MM.1S (cell line): ENCODE measurements at places on chromosomes 16 and 17.

DNA sequence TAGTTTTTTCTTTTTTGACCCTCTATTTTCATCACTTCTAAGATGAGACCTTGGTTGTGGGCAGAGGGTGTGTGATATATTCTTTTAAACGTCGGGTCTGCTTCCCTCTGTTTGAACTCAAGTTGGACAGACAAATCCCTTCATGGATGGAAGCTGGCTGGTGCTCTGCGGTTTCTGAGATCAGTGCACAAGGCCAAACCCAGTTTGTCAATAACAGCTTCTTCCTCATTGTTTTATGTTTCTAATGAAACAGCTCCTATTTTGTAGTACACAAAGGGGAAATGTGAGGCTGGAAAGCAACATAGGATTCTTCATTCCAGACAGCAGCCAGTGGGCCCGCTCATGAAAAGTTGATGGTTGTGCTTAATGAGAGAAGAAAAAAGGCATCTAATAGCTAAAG is 159.6 kb downstream of the PRKCA start:
- DNase-seq = no peak

DNA sequence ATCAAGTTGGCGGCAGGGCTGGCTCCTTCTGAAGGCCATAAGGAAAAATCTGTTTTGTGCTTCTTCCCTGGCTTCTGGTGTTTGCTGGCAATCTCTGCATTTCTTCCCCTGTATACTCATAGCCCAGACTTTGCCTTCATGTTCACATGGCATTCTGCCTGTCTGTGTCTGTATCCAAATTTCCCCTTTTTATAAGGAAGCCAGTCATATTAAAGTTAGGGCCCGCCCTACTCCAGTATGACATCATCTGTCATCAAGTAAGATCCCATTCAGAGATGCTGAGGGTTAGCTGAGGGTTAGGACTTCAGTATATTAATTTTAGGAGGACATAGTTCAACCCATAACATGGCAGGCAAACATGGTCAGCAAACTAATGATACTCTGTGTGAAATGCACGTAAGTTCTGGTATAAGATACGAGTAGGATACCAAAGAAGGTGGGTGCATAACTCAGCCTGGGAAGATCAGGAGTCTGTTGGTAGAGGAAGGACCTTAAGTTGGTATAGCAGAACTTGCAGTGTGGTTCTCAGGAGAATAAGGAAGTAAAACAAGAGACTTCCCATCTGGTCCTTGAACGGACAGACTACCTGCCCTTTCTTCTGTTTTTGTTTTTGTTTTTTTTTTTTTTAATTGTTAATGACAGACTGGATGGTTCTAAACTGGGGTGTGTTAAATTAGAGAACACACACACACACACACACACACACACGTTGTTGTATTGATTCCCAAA is 13.9 kb downstream of the MAP2K6 start:
- no peak for DNase-seq

- DNase-seq = no peak
Observed at GRCh38 chr16:25988882-25989281, 297.1 kb downstream of the HS3ST4 start.

DNA sequence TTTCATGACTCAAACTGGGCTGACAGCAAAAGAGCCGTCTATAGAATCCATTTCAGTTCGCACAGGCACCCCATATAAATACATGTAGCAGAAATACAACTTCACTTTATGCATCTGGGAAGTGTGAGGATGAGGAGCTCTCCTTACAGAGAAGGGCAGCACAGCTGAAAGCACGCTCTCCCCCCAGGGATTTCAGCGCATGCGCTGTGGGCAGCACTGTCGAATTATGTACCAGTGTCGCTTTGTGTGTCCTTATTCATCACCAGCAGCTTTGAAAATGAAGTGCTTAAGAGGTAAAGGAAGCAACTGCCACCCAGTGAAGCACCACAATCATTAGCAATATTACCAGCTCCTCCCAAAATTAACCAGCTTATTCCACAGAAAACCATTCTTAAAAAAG is 39.9 kb downstream of the CEP95 start:
- no peak for DNase-seq

DNA sequence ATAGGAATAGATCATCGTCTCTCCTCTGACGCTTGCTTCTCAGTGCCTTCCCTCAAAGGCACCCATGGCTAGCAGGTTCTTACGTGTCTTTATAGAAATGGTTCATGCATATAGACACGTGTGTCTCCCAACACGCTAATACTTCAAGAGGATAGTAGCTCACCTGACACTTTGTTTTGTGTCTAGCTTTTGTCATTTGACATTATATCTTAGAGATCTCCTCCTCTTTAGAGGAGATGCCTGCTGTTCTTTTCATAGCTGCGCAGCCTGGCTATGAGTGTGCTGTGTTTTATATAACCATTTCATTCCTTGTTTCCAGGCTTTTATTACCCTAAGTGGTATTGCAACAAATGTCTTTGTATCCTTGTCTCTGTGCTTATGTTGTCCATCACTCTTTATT is 411.7 kb downstream of the CPPED1 start:
- DNase-seq = no peak

GRCh38 chr16:81499576-81500380 is 55.2 kb downstream of the CMIP start:
- no peak for DNase-seq

- DNase-seq = no peak
Observed at GRCh38 chr16:268141-269053, 7.3 kb downstream of the RGS11 start.

DNA sequence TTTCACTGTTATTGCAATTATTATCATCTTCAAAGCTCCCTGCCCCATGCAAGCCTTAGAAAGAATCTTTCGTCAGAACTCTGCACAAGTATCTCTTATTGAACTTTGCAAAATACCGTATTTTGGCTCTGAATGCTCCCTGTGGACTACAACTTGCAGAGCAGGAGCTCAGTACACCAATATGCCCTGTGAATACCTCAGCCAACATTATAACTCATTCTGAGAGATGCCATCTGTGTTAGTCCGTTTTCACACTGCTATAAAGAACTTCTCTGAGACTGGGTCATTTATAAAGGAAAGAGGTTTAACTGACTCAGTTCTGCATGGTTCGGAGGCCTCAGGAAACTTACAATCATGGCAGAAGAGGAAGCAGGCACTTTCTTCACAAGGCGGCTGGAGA is 87.2 kb upstream of the XYLT1 start:
- no peak for DNase-seq

- peak; percentile 81 for DNase-seq
Observed at GRCh38 chr16:67170168-67170948, at the start of gene NOL3. Gene NOL3 (plus strand): TSS chr16:67170538.

- DNase-seq = no peak
Observed at GRCh38 chr17:31052187-31052889, 42.4 kb upstream of the NF1 start.

- DNase-seq = no peak
Observed at GRCh38 chr16:58022601-58023371, 2.8 kb upstream of the MMP15 start.

DNA sequence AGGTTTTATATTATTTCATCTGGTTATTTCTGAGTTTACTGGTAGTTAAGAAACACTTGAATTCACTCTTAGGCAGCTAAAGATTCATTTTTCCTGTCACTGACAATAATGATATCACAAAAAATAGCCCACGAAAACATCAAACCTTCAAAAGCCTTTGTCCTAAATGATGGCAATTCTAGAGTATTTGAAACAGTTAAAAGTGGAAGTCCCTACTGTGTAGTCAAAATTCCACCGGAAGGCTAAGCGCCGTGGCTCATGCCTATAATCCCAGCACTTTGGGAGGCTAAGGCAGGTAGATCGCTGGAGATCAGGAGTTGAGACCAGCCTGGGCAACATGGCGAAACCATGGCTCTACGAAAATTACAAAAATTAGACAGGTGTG is 103.5 kb downstream of the HIC1 start:
- no peak for DNase-seq

DNA sequence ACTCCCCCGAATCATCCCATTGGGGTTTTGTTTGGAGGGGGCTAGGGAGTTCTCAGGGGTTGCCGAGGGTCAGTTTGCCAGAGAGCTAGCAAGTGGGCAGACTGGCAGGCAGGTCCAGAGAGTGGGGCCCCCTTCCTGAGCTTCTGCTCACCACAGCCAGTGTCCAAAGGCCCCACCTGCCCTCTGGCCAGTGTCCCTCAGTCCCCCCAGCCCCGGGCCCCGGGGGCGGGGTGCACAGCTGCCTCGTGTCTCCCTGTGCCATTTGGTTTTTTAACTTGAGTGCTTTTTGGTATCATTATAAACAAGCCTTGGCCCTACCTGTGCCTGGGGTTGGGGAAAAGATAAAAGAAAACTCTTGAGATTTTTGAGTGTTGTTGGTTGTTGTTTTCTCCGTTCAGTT is 91.8 kb downstream of the CCDC182 start:
- DNase-seq = no peak

GRCh38 chr17:55694286-55694910 is 28.3 kb downstream of the TMEM100 start:
- no peak for DNase-seq

DNA sequence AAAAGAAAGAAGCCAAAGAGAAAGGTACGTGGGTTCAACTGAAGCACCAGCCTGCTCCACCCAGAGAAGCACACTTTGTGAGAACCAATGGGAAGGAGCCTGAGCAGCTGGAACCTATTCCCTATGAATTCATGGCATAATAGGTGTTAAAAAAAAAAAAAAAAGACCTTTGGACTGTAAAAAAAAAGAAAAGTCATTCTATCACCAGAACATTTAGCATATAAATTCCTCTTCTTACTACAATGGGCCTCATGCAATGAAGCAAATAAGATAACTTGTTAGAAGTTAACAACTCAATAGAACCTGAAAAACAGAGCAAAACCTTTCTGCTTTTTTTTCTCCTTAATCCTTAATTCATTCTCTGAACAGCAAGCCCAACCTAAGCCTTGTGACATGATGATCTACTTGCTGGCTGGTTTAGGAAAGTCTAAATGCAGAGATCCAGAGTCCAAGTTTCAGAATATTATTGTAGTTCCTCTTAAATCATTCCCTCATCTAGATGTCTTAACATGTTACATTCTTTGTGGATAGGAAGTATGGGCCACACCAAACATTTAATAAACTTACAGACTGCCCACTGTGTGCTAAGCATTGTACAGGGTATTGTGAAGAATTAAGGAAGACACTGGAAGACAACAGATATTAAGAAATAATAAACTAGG is 45.4 kb downstream of the BRCA1 start:
- DNase-seq = no peak

DNA sequence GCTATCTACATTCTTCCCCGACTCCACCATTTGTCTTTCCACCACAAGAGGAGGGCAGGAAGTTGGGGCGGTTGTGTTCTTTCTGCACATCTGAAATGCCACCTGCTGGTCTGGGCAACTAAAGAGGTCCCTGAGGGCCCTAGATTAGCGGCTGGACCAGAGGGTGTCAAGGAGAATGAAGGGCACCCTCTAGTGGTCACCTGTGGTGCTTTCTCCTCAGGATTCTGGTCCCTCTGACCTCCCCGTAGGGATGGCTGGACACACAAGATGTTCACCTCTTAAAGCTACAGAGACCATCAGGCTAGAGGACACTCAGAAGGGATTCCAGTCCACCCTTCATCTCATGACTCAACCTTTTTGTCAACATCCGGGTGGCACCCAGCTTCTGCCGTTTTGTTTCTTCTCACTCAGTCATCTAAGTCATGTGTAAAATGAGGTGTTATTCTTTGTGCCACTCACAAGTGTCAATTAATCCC is 2.9 kb upstream of the SCIMP start:
- peak; percentile 73 for DNase-seq

DNA sequence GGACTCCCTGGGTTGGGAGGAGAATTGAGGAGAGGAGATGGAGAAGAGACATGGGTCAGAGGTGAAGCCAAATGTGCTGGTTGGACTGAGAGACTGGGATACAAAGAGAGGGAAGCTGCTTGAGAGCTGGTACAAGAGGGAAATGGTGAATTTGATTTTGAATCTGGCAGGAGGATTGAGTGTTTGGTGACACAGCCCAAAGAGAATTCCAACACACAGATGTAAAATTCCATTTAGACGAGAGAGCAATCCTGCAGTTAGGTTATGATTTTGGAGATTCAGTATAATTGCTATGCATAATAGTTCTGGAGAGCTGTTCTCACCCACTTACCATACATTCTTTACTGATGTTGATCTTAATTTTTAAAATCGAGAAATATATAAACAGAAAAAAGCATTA is 57.7 kb downstream of the HSD17B2 start:
- DNase-seq = no peak

DNA sequence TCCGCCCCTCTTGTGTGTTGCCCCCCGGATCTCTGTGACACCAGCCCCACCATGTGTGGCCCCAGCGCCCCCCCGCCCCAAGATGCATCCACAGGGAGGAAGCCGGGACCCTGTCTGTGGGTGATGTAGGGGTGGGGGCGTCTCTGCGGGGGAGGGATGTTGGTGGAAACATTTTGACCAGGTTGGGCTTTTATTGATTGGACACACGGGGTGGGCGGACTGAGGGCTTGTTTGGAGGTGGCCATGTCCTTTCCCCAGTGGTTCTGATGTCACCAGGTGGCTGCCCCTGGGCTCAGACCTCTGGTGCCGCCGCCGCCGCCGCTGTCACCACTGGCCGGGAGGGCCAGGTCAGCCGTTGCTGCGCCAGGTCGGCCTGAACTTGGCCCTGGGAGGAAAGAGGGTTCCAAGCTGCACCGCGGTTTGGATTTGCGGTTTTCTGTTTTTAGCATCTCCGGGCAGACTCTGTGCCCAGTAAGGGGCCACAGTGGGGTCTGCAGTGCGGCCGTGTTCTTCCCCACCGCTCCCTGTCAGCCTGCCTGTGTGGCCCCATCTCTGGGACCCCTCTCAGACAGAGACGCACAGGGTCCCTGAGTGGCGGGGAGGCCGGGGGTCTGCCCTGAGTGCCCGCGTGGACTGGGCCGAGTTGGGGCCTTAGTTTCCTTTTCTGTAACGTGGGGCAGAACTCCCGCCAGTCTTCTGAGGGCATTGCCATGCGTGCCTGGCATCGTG is 19.8 kb downstream of the GSE1 start:
- DNase-seq = no peak

GRCh38 chr16:72202014-72202413 is 30.1 kb upstream of the PMFBP1 start:
- DNase-seq = no peak

- DNase-seq = peak; percentile 35
Observed at GRCh38 chr17:66076546-66077190, 115.3 kb downstream of the CEP112 start.

DNA sequence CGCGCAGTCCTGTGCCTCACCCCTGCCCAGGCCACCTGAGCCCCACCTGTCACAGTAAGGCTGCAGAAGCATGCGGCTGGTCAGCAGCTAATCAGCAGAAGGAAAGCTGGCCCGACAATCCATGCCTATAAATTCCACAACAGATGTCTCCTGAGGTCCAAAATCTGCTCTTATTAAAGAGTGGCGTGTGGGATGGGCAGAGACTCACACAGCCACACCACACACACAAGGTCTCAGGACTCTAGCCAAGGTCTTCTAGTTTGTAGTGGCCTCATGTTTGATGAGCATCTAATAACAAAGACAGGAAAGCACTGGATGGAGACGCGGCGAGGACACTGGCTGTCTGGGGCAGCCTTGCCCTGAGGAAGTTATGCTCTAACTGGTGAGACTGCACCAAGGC is 55.9 kb downstream of the ANKRD11 start:
- DNase-seq = no peak

GRCh38 chr16:86740906-86741799 is 162.8 kb downstream of the FOXL1 start:
- no peak for DNase-seq
